NCI-H446 (cell line): ENCODE measurements at places on chromosomes 7 and 10.

GRCh38 chr7:140669352-140669751, 3.4 kb upstream of the ADCK2 start:
- no peak for DNase-seq

DNA sequence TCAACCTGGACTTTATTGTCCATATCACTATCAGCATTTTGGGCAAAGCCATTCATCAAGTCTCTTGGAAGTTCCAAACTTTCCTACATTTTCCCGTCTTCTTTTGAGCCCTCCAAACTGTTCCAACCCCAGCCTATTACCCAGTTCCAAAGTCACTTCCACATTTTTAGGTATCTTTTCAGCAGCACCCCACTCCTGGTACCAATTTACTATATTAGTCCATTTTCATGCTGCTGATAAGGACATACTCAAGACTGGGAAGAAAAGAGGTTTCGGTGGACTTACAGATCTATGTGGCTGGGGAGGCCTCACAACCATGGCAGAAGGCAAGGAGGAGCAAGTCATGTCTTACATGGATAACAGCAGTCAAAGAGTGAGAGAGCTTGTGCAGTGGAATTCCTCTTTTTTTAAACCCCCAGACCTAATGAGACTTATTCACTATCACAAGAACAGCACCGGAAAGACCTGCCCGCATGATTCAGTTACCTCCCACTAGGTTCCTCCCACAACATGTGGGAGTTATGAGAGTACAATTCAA, 50.2 kb downstream of the NRF1 start:
- no peak for DNase-seq

DNA sequence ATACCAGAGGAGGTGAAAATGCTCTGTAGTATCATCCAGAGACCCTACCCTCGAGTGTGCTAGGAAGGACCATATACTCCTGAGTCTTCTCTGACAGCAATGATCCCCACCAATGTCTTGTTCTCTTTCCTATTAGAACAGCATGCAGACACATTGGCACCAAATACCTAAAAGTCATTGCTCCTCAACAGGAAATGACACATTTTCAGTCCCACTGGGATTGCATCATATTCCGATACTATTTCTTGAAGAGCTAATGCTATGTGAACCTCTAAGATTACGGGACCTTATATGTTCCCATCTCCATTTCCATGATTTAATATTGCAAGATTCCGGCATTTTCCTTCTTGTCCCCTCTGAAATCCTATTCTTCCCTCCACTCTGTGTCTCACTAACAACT, 177.4 kb downstream of the NRP1 start:
- DNase-seq, result no peak

GRCh38 chr7:621572-622285, 102.1 kb upstream of the PDGFA start:
- no peak for DNase-seq

- DNase-seq, result no peak
Observed at GRCh38 chr7:129225931-129226572, 1.2 kb downstream of the AHCYL2 start.

GRCh38 chr7:114153700-114154099, 234.9 kb upstream of the PPP1R3A start:
- DNase-seq, result no peak

- peak; percentile 74 for DNase-seq
Observed at GRCh38 chr10:119526621-119527592, 15.6 kb downstream of the RGS10 start.

- DNase-seq, result no peak
Observed at GRCh38 chr10:10938676-10939075, 79.0 kb upstream of the CELF2 start.

DNA sequence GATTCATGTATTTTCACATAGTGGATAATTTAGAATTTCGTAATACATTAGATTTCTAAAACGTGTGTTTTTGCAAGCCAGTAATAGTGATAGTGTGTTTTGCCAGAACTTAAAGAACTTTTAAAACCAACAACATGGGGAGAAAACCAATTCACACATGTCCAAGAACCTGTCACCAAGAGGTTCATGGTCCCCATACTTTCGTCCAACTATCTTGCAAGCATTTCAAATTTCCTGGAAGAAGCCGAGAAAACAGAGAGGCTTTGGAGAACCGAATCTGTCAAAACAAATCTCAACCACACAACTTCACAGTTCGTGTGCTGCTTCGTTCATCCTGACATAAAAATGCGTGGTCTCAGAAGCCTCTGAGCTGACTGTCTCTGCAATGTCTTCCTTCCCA, 31.9 kb downstream of the GFRA1 start:
- no peak for DNase-seq

DNA sequence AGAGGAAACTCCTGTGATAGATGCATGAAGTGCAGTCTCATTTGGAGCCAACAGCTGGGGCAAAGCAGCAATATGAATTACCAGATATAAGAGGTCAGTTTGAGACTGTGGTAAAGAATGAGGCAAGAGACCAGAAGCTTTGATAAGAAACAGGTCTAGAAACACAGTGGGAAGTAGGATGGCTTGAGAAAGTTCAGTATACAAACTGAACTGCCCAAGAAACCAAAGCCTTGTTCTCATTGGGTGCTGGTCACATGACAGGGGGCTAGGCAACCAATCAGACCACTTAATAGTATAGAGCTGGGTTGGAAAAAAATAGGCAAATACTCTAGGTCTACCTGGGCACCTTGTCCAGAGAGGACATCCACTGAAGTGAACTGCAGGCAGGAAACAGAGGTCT, 46.2 kb upstream of the PLCE1 start:
- no peak for DNase-seq

- DNase-seq, result no peak
Observed at GRCh38 chr10:74923556-74923955, 97.2 kb downstream of the KAT6B start.

DNA sequence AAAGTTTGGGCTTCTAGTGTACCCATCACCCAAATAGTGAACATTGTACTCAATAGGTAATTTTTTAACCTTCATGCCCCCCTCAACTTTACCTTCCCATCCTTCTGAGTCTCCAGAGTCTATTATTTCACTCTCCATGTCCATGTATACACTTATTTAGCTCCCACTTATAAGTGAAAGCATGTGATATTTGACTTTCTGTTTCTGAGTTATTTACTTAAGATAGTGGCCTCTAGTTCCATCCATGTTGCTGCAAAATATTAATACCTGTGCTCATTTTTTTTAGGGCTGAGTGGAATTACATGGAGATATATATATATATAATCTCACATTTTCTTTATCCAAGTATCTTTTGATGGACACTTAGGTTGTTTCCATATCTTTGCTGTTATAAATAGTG, 21.1 kb upstream of the PHF14 start:
- DNase-seq, result no peak

GRCh38 chr10:79125092-79125491, 56.3 kb downstream of the ZMIZ1 start:
- DNase-seq, result no peak
